ENCODE measurements at places on chromosomes 6 and 20.

- no peak for DNase-seq
These were observed 38.7 kb downstream of the RGS17 start for GRCh38 chr6:153092082-153093013.

GRCh38 chr6:166636191-166636933 is 9.3 kb upstream of the RPS6KA2 start:
- DNase-seq: no peak

GRCh38 chr6:91387290-91388059 is 800.6 kb upstream of the MAP3K7 start:
- DNase-seq: no peak

GRCh38 chr6:132664309-132665034 is 5.5 kb upstream of the TAAR1 start:
- DNase-seq: no peak

GRCh38 chr20:17612287-17612991 is 42.6 kb downstream of the DSTN start:
- DNase-seq: peak; percentile 32

DNA sequence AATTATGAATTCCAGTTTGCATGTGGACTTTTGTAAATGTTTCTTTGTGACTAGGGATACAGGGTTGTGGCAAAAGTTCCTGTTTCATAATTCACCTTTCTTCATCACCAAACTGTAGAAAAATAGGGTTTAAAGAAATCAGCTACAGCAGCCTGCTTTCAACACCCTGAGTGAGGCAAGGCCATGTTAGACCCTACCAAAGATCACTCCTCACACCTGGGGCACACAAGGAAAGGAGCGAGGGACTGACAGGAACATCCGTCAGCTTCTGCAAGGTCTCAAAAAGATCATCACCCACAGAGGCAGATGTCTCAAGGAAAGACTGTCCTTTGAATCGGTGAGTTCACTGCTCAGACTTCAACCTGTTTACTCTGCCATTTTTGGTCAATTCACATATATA is 10.5 kb upstream of the STX11 start:
- no peak for DNase-seq

GRCh38 chr20:23215344-23215995 is 129.3 kb upstream of the CD93 start:
- no peak for DNase-seq

GRCh38 chr6:33727932-33728331 is 16.4 kb upstream of the UQCC2 start:
- no peak for DNase-seq

DNA sequence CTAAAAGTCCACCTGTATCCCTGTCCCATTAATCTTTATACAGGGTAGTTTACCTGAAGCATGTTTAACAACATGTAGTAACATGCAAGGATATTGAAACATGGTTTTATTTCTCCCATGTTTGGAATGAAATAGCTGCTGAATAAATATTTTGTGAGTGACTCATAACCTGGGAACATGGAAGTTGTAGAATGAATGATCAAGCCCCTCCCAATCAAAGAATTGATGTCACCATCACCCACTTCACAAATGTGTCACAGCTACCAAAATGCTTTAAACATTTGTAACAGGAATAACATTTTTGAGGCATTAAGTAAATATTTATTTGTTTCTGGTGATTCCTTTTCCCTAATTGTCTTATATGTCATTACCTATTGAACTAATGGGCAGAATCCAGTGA is 58.9 kb upstream of the TNFAIP3 start:
- DNase-seq: no peak

- peak; percentile 23 for DNase-seq
These were observed 537 bp downstream of the TCP1 start for GRCh38 chr6:159788753-159789376.

DNA sequence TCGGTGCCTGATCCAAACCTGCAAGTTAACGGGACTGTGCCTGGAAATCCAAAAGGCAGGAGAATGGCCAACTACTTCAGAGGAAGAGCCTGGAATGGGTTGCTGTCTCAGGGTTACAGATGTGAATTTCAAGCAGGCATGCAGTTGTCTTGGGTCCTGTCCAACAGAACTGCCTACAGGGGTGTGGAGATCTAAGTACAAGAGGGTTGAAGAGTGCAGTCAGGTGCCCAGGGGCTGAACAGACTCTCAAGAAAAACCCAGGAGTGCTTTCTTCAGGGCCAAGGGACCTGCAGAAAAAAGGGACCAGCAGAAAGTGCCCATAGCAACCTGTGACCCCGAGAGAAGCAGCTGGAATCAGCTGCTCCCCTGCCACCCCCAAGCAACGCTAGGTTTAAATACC is 71.0 kb downstream of the PREP start:
- DNase-seq: no peak

DNA sequence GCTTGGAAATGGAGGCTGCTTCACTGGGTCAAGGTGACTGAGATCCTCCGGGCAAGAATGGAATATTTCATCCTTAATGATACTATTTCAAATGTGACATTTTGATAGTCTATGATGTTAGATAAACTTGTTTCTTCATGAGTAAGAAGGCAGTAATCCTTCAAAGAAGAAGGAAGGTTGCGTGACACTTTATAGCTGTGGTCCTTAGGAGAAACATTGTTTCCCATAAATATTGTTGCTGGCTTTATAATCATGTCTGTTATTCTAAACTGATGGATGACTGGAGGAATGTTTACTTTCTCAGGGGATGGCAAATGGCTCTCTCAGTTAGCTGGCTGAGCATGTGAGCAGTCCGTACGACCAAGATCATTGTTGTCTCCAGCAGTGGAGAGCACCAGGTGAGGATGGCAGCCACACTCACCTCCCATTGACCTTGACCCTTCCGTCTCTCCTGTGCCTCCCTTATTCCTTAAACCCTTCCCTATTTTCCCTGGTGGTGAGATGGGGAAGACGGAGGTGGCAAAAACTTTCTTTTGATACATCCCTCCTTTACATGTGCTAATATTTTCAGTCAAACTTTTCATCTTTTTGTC is 171.2 kb upstream of the OLIG3 start:
- no peak for DNase-seq

DNA sequence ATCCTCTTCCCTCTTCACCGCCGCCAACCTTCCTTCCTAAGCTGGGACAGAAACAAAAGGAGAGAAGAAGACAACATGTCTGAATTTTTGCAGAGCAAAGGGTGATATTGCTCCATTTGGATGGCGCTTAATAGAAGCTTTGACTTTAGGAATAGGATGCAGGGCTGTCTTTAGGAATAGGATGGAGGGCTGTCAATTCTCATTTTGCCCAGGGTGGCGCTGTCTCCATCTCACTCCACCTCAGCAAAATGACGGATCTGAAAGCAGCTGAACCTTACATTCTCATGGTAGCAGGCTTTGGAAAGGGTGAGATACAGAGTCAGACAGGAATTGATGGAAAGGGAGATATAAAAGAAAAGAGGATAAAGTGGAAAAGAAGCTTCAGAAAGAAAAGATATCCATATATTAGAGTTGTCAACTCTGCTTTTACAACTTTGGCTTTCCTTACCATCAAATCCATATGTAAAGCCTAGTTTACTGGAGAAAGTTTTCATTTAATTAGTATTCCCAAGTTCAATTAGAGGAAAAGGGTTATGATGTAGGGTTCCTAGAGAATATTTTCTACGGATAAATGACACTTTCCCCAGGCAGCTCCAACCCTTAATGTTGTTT is 2.4 kb downstream of the MTCL3 start:
- DNase-seq: peak; percentile 60

- no peak for DNase-seq
These were observed 629.1 kb upstream of the EYS start for GRCh38 chr6:66336176-66336575.

DNA sequence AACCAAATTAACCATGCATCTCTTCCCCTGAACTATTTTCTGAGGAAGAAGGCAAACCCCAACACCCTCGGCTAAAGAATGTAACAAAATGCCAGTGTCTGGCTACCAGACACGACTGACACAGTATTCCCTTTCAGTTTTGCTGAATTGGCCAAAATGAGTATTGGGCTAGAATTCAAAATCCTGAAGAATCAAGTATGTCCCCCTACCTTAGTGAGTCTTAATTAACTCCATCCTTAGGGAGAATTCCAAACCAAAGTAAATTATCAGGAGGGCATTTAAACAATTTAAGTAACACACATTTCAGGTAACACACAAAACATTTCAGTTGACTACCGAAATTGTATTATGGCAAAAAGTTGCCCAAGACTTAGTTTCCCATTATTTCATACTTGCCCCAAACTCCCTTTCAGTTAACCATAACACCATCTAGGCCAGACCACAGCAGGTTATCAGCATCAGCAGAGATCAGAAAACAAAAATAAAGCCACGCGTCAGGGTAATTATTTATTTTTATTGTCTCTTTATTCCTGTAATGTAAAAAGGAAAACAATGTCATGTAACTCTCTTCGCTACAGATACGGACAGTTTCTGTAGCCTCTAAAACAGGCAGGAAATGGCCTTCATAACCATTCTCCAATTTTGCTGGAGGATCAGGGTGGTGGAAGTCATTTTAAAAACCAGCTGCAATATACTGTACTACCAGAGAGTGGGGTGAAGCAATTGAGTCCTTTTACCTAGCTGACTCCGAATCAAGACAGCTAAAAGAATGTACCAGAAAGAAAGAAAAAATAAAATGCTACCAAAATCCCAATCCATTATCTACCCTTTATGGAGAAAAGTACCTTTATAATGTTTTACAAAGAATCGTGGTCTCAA is 1.9 kb downstream of the SNX5 start:
- DNase-seq: no peak

- DNase-seq: no peak
These were observed 3.4 kb downstream of the HLA-DRA start for GRCh38 chr6:32442977-32443552.

DNA sequence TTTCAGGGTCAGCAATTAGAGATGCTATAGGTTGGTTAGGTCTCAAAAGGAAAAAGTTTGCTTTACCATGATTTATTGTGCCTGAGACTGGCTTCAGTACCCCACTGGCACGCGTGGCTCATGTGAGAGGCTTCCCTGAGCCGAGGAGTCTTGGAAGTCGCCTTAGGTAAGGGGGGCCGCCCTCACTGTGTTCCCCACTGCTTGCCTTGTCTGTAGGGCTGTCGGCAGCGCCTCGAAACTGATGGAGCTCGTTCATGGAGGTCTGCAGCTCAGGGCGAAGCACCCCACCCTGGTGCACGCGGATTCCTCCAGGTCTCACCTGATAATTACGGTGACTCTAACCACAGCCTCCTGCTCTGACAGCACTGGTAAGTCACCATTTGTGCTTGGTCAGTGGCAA is 39.2 kb downstream of the FRMD1 start:
- no peak for DNase-seq

- DNase-seq: no peak
These were observed 3.2 kb upstream of the RWDD1 start for GRCh38 chr6:116568111-116568510.

GRCh38 chr6:12348530-12349511 is 58.7 kb downstream of the EDN1 start:
- DNase-seq: no peak

DNA sequence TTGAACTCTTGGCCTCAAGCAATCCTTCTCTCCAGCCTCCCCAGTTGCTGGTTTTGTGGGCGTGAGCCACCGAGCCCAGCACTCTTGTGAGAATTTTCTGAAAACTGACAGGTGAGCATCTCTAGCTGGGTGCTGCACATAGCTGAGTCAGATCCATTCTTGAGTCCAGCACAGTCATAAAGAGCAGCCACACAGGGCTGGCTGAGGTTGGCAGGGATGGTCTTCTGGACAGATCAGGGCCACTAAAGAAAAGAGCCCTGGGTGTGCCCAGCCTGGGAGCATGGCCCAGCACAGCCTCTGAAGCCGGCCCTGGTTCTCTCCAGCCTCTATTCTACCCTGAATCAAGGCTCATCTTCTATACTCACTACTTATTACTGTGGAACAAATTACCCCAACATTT is 11.5 kb downstream of the DLGAP4 start:
- no peak for DNase-seq

DNA sequence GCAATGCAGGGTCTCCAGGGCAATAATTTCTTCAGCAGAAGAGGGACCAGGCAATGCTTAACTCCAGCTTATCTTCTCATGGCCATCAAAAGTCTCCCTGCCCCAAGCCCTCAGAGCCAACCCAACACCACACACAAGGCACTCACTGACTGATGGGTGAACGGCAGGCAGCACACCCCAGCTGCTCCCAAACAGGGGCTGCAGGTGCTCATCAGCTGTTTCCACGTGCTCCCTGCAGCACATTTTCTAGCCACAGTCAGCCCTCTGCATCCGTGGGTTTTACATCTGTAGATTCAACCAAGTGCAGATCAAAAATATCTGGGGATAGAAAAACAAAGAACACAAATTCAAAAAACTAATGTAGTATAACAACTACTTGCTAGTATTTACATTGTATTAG is 4.0 kb upstream of the GABRR1 start:
- DNase-seq: no peak

GRCh38 chr6:4336778-4337442 is 201.5 kb upstream of the ECI2 start:
- DNase-seq: no peak

- no peak for DNase-seq
These were observed 57.9 kb downstream of the SAMD5 start for GRCh38 chr6:147566244-147566898.

- DNase-seq: no peak
These were observed 219.0 kb downstream of the NKAIN2 start for GRCh38 chr6:124022641-124023040.

DNA sequence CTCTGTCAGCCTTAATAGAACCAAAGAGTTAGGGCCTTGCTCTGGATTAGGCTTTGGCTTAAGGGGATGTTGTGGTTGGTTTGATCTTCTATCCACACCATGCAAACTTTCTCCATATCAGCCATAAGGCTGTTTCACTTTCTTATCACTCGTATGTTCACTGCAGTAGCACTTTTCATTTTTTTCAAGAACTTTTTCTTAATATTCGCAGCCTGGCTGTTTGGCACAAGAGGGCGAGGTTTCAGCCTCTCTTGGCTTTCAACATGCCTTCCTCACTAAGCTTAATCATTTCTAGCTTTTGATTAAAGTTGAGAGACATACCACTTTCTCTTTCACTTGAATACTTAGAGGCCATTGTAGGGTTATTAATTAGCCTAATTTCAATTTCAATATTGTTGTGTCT is 193.1 kb downstream of the NRN1 start:
- DNase-seq: no peak

- no peak for DNase-seq
These were observed 117.6 kb upstream of the CCN2 start for GRCh38 chr6:132068766-132069165.

DNA sequence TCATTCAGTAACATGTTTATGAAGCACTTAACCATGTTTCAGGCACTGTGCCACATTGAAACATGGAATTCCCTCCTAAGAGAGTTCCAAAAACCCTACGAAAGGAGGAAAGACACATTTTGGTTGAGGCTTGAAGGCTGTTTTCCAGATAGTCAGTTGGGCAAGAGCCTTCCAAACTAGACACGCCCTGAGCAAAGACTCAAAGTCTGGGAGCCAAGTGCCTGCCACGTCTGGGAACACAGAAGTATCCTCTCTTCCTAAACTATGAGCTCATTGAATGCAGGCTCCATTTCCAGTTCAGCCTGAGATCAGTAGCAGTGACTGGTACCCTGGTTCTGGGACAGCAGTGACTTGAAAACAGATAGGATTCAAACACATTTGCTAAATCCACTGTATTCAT is 74.5 kb upstream of the FAM8A1 start:
- DNase-seq: no peak
